ENCODE measurements at places on chromosomes 3 and 15. TPM values are rescaled to one million over a fixed set of nuclear protein-coding genes. Genes with fewer than 3 reads are reported as not detected.

LYZL4 gene
- 77.2 TPM for polyA plus RNA-seq

HIGD2B gene
- 10.2 TPM for polyA plus RNA-seq

RARRES1 gene
- polyA plus RNA-seq: 9.7 TPM

TM2D3 gene
- polyA plus RNA-seq: 69.5 TPM

TIGIT gene
- 1.4 TPM for polyA plus RNA-seq

LACTB gene
- 24.7 TPM for polyA plus RNA-seq

ROPN1 gene
- 374 TPM for polyA plus RNA-seq

SERINC4 gene
- 11.7 TPM for polyA plus RNA-seq

ENTPD3 gene
- polyA plus RNA-seq: 0.57 TPM

CHRM5 gene
- polyA plus RNA-seq: 1.3 TPM

GPR176 gene
- polyA plus RNA-seq: 23.1 TPM

TMIE gene
- 1.8 TPM for polyA plus RNA-seq

LTF gene
- polyA plus RNA-seq: 7.8 TPM

DUOXA2 gene
- 0.36 TPM for polyA plus RNA-seq

CCR8 gene
- not detected for polyA plus RNA-seq

GNAT1 gene
- polyA plus RNA-seq: 2.3 TPM

RNF7 gene
- polyA plus RNA-seq: 122 TPM

PAK6 gene
- polyA plus RNA-seq: 47.4 TPM

RTP1 gene
- 0.59 TPM for polyA plus RNA-seq

SLC9C1 gene
- polyA plus RNA-seq: 20.0 TPM

CEP19 gene
- polyA plus RNA-seq: 17.1 TPM

TJP1 gene
- polyA plus RNA-seq: 102 TPM

POLQ gene
- 3.7 TPM for polyA plus RNA-seq

BTLA gene
- polyA plus RNA-seq: 0.50 TPM

SNTN gene
- 2.3 TPM for polyA plus RNA-seq

PLEKHO2 gene
- polyA plus RNA-seq: 19.3 TPM

SLC15A2 gene
- 11.8 TPM for polyA plus RNA-seq

LINGO1 gene
- polyA plus RNA-seq: 16.7 TPM

NXPE3 gene
- polyA plus RNA-seq: 14.6 TPM

GOLGA6B gene
- 8.6 TPM for polyA plus RNA-seq

DNAJB11 gene
- polyA plus RNA-seq: 58.5 TPM

ZFAND6 gene
- 251 TPM for polyA plus RNA-seq

CHRFAM7A gene
- 9.3 TPM for polyA plus RNA-seq

SI gene
- 2.9 TPM for polyA plus RNA-seq
